ENCODE measurements at places on chromosomes 1 and 21. TPM values are rescaled to one million over a fixed set of nuclear protein-coding genes. Genes with fewer than 3 reads are reported as not detected.
A peak's percentile ranks its signal among the peaks of the same experiment; 100 is the strongest.

DNA sequence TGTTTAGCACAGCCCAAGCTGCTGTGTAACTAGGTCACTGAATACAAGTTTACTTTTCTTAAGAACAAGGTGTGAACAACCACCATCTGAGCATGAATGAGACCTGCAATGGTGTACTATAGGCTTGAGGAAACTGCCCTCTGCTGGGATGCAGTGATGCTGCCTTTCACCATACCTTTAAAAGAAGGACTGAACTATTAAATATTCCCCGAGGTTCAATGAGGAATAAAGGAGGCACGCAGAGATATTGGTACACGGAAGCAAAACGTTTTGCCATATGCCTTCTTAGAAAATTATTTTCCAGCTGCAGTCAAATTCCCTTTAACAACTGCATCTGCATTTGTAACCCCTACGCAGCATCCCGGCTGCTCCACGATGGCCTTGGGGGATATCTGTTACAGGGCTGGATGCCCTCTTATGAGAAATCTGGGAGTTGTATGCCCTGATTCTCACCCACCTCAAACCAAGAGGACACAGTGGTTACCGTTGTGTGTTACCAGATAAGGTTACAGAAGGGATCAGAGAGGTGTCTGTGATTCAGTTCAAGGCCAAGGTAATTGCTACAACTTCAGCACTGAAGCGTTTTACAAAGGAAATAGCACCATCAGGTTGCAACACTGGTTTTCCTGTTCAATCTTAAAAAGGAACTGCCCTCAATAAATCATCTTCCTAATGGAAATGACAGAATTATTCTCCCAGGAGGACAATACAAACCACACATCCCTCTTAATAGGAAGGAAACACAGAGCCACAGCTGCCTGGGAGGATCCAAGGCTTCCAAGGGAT, 470.5 kb downstream of the LTN1 start:
- peak; percentile 68 for DNase-seq

- no peak for DNase-seq
Observed at GRCh38 chr1:162736184-162736583, 54.3 kb upstream of the HSD17B7 start.

DNA sequence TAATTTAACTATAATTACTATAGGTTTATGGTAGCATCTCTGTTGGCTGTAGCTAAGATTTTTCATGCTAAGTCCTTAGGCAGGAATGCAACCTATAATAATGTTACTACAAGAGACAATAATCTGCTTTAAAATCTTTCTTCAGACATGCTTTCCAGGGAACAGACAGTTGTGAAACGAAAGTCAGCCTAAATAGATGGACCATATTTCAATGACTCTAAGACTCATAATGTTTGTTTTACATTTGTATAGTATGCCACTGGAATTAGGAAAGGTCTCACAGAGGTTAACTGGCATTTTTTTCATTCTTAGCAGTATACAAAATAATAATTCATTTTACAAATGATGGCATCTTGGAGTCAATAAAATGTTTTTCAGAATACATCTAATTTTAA, 8.1 kb downstream of the RERE start:
- DNase-seq, result no peak

KCNJ15 gene
- 2.3 TPM for total RNA-seq

DNA sequence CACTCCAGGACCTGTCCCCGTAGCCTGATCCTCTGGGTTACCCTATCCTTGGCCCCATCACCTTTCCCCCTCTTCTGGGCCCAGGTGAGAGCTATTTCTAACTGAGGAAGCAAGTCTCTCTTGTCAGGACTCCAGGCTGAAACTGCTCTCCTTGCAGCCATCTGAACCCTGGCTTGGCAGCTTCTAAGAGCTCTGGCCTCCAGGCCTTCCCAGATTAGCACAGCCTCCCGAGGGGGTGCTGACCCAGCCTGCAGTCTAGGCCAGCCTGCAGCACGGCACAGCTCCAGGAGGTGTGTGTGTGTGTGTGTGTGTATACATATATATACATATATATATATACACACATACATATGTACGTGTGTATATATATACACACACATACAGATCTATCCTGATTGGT, 17.4 kb downstream of the CACNA1S start:
- no peak for DNase-seq

- DNase-seq, result no peak
Observed at GRCh38 chr1:176996456-176997090, 167.9 kb downstream of the ASTN1 start.

TMEM51 gene
- total RNA-seq, result 6.4 TPM

- DNase-seq, result peak; percentile 49
Observed at GRCh38 chr1:154416471-154417337, 11.6 kb downstream of the IL6R start.

- no peak for DNase-seq
Observed at GRCh38 chr1:204829133-204829825, 41.4 kb upstream of the NFASC start.

GRCh38 chr1:117732956-117733355, 127.1 kb downstream of the TENT5C start:
- no peak for DNase-seq

DNA sequence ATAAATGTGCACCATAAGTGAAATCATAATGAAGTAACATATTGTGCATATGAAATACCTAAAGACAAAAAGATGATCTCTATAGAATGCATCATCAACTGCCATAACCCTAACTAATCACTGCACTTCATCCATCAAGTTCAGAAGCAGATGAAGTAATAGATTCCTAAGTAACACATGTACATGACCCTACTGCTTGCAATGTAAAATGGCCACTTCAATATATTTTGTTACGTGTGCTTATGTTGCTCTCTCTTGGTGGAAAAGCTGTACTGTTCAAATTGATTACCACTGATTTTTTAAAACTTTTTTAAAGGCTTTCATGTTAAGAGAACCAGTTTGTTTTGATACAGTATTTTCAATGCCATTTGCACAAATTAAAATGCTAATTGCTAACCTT, 141.8 kb downstream of the TTLL7 start:
- DNase-seq, result no peak

GRCh38 chr1:20493839-20494608, 8.0 kb upstream of the CAMK2N1 start:
- DNase-seq, result peak; percentile 95

DNA sequence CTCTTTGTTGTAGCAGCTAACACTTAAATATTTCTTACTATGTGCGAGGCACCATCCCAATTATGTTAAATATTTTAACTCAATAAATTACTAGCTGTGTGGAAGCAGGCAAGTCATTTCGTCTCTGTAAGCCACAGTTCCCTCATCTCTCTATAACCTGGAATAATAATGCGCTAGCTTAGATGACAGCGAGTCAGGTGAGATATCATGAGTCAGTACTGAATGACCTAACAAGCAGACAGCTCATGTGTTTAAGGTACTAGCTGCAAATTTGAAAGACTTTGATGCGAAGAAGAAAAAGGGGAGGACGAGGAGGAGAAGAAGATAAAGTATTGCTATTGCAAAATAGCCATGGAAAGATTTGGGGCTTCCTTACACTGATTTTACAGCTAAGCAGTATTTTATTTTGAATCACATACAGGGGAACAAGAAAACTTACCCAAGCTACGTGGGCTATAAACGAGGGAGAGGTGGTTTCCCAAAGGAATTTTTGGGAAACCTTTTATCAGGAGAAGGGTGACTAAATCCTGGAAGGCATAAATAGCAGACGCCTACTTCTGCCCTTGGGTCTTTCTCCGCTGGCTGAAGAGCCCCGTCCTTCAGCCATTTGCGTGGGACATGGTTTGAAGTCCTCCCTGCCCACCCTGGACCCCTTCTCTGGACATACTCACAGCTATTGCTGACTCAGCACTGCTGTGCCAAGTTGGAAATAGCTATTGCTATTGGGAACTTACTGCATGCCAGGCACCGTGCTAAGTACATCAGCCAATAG, 8.9 kb downstream of the CITED4 start:
- no peak for DNase-seq

DNA sequence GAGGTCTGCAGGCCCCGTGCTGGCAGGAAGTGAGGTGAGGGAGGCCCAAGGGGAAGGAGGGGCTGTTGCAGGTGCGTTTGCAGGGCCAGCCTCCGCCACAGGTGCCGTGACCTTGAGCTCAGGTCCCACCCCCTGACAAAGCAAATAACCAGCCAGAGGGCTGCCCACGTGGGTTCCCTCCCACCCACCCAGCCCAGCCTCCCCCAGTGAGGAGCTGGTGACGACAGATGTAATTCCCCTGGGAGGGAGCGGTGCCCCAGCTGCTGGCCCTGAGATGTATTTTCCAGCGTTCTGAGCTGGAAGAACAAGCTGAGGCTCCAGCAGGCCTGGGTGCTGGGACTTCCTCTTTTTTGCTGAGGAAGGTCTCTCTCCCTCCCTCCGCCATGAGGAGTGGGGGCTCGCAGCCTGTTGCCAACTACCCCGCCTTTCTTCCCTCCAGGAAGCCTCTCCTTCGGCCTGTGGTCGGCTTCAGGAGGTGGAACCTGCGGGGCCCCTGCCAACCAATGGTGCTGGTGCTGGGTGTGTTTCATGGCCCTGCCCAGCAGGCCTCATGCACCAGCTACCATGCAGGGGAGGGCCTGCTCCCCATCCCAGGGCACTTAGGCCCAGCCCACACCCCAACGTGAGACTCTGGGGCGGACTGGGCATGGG, 153.2 kb downstream of the PRDM16 start:
- no peak for DNase-seq

SLAMF1 gene
- total RNA-seq, result 0.38 TPM

OR10J1 gene
- not detected for total RNA-seq

DNA sequence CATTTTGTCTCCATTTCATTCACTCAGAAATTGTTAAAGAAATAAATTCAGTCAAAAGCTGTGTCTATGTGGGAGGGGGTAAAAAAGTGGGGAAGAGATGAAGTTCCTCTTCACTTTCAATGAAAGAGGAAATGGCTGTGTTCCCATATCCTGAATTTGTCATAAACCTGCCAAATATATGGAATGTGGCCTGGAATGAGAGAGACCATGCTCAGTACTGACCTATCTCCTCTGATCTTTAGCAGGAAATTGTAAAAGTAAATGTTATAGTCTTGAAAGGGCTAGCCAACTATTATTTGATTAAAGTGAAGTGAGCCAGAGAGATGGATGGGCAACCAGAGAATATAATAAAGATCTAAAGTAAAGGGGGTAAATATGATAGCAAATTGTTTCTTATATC, 130.3 kb upstream of the C21orf91 start:
- DNase-seq, result no peak

- no peak for DNase-seq
Observed at GRCh38 chr21:35603494-35603893, 456.8 kb downstream of the SETD4 start.

GRCh38 chr1:65691972-65692371, 100.7 kb upstream of the PDE4B start:
- no peak for DNase-seq

DNA sequence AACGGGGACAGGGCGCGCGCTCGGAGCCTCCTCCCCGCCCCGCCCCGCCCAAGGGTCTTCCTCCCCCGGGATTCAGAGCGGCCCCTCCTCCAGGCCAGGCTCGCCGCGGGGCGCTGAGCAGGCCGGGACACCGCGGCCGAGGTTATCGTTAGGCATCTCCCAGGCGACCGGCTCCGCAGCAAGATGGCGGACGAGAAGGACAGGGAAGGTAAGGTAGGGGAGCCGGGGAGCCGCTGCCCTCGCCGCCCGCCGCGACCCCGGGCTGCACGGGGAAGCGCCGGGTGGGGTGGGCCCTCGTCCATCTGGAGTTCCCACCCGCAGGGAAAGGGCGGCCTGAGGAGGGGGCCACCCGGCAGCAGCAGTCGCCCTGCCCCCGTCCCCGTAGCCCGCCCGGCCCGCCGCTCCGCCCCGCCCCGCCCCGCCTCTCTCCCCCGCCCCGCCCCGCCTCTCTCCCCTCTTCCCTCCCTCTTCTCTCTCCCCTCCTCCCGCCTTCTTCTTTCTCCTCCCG, 105.9 kb upstream of the HNRNPU start:
- peak; percentile 92 for DNase-seq

TTLL10 gene
- total RNA-seq, result not detected

- DNase-seq, result no peak
Observed at GRCh38 chr1:200945111-200945510, 50.4 kb downstream of the INAVA start.

DNA sequence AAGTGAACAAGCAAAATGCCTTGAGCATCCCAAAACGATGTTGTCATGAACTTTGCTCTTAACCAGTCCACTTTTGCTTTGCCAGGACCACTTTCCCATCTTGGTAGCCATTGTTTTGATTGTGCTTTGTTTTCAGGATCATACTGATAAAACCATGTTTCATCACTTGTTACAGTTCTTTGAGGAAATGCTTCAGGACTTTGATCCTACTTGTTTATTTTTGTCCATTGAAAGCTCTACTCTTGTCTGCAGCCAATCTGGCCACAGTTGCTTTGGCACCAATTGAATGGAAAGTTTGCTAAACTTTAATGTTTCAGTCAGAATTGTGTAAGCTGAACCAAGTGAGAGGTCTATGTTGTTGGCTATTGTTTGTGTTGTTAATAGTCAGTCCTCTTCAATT, 12.8 kb downstream of the PLPPR4 start:
- no peak for DNase-seq

DNA sequence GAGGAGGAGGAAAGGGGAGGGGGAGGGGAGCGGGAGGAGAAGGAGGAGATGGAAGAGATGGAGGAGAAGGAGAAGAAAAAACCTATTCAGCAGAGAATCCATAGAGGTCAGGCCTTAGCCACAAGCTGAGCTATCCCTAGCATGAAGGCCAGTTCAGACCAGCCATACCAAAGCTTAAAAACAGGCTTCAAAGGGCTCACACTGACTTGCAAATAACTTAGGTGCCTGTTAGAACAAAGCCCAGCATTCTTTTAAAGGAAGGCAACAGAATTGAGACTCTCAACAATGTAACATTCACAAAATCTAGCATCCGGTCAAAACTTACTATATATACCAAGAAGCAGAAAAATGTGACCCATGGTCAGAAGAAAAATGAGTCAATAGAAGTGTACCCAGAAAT, 43.6 kb upstream of the IFFO2 start:
- no peak for DNase-seq

DNA sequence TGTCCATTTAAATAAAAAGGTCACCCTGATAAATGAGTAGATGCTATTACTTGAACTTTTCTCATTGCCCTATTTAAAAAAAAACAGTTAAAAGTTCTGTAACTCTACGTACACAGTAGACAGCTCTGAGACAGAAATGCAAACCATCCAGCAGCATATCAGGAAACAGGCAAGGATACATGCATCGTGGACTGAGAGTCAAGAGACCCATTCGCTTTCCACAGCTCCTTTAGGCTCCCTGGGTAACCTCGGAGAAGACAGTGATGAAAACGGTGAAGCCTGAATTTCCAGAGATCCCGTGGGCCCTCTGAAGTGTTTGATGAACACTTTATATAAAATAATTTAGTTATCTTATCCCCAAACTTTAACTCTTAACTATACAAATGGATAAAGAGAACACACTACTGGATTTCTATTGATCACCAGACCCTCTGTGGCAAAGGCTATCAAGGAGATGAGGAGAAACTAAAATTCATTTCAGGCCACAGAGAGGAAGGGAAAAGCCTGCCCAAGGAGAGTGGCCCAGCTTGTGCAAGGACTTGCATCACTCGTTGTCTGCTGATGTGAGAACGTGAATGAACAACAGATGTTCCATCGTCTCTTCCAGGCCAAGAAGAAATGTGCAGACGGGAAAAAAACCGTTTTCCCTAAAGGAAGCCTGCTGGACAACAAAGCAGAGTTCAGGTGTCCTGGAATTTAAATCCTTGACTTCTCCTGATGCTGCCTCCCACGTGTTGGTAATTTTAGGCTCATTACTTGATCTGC, 131.0 kb downstream of the TGFBR3 start:
- no peak for DNase-seq

OR2T11 gene
- total RNA-seq, result not detected

All from posterior vena cava (tissue), 2 donors.